Cortex of kidney (tissue), 1 donor: ENCODE measurements at places on chromosomes 7 and 10.

DNA sequence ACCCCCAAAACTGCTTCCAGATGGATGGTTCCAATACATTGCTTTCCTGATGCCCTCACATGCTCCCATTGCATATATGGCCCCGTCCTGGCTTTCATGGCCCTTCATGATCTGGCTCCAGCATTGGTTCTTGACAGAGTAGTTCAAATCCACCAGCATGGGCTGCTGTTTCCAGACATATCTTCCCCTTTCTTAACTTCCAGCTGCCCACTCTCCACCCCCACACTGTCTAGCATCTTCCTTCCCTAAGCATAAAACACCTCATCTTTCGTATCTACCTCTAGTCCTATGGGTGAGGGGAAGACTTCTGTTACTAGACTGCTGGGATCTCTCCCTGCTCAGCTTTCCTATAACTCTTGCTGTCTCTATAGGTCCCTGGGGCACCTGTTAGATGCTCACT is 13.2 kb upstream of the GOLGA7B start:
- DNase-seq = no peak

GRCh38 chr10:58608351-58608750 is 95.7 kb downstream of the BICC1 start:
- DNase-seq = no peak

DNA sequence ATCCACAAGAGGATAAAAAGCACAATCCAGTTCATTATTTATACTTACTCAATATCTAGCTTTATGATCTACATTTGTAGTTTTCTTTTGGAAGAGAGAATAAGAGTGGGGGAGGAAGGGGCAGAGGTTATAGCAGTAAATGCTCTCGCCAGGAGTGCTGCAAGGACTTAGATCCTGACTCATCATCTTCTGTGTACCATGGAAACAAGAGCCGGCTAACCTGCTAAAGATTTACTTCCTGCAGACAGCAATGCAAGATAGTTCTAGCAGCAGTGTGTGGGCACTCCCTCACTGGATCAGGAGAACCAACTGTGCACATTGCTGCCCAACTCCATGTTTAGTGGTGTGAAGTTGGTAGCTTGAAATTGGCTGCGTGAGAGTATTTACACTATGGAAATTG is 47.7 kb upstream of the TRIL start:
- DNase-seq = no peak

- DNase-seq = no peak
These were observed 7.7 kb downstream of the CTBP2 start for GRCh38 chr10:125152450-125153368.

DNA sequence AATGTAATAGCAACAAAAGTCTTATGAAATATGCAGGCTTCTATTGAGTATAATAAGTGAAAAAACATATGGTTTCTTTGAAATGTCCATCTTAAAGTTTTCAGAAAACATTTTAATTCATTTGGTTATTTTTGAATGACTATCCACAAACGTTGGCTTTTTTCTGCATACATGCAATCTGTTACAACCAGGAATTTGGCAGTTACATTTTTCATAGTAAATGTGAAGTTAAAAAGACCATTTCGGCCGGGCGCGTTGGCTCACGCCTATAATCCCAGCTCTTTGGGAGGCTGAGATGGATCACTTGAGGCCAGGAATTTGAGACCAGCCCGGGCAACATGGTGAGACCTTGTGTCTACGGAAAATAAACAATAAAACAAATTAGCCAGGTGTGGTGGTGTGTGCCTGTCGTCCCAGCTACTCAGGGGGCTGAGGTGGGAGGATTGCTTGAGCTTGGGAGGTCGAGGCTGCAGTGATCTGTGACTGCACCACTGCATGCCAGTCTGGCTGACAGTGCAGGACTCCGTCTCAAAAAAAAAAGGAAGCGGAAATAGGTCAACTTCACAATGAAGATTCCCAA is 73.9 kb upstream of the NMT2 start:
- DNase-seq = no peak

DNA sequence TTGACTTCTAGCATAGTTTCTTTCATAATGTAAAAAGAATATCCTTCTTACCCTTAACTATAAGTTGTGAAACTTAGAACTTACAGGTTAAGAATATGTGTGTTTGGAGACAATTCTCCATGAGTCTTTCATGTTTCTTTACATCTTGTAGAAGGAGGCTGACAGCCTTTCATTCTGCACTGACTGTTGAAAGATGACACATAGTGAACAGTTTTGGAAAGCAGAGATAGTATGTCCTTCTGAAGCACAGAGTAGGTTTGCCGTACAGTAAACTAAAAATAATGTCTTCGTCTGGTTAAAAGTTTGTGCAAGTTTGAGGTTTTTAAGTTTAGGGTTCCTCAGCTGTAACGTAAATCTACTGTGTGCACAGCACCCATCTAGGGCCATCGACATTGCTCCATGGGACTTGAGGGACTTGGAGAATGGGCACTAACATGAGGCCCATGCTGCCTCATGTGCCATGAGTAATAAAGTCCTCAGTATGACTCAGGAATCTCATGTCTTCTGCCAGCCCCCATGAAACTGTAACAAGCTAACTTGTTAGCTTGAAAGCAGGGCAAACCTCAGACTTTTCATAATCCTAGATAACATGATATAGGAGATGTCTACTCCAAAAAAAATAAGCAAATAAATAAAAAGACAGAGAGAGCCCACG is 24.5 kb upstream of the ELAPOR2 start:
- DNase-seq = no peak

DNA sequence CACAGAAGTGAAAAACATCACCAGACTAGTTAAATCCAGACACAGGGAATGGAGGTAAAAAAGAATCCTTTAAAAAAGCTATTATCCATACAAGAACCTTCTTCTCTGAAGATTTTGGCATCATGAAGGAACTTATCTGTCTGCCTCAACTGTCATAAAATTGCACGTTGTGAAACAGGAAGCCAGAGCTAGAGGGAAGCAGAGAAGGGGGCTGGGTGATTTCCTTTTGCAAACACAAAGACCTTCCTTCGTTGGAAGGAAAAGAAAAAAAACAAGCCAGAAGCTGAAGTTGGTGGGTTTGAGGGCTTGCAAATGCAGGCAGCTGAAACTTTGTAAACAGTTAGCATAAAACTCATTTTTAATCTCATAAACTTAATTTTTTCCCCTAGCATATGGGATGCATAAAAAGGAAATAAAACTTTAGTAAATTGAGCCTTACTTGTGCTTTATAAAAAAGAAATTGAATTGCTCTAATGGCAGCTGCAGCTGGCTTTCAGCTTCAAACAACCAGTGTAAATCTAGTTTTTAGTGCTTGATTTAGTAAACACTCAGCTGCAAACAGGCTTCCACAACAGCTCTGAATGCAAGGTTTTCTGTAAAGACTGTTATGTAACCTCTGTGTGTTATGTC is 101.6 kb downstream of the OTUD1 start:
- no peak for DNase-seq

DNA sequence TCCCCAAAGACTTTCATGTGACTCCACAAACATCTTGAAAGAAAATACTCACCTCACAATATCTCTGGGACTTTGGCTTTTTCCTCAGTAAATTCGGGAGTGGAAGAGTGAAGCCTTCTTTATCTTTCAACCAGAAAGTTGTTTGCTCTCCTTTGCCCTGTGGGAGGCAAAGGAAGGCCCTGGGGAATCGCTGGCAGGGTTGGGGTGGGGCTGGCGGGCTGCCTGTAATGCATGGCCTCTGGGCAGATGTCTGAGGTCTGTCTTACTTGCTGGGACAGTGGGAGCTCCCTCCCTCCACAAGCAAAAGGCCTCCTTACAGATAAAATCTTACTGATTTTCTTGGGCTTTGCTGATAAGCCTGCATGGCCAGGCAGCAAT is 24.9 kb downstream of the TECTB start:
- DNase-seq = no peak

DNA sequence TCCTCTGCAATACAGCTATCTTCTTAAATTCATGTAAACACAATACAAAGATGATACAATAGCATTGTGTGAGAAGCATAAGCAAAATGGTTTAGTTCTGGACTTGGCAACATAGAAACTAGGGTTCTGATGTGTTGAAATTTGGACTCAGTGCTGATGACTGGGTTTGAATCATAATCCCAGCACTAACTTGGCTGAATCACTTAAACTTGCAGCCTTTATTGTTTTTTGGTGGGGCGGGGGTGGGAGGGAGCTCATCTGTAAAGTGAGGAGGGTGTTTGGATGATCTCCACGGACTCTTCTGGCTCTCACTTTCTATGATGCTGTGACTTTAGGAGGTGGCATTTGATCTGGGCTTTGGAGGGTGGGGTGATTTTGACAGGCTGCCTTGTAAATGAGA is 158.2 kb downstream of the WNT2 start:
- DNase-seq = no peak

DNA sequence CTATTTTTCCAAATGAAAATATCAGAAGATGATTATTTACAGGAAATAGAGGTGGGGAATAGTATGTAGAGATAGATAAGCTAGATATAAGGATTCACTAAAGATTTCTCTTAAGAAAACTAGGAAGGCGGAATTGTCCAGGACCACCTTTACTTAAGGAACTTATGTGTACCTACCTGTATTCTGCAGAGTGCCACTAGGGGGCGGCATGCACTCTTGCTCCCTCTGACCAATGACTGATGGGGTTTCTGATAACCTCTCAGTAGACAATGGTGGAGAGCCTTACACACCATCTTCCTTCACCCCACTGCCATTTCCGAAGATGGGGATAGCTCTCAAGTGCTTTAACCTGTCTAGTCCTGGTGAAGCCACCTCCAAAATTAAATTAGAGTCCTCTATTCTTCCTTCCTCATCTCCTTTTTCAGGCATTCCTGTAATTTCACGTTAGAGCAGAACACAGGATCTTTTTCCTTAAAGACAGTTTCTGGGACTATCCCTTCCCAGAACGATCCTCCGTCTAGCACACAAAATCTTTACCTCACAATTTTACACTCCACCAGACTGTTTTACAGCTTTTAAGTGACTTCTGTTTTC is 453.1 kb downstream of the SORCS1 start:
- no peak for DNase-seq

DNA sequence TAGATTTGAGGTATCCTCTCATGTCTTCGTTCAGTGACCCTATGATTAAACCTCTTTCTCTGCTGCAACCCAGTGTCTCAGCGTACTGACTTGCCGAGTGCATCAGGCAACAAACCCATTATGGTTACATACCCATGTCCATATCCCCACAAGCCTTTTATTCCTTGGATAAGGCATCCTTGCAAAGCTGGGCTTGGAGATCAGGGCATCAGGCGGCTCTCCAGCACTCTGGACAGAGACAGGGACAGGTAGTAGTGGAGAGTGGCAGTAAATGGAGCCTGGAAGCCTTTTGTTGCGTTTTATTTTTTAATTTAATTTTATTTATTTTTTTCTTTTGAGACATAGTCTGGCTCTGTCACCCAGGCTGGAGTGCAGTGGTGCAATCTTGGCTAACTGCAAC is 32.0 kb upstream of the NPFFR1 start:
- no peak for DNase-seq

DNA sequence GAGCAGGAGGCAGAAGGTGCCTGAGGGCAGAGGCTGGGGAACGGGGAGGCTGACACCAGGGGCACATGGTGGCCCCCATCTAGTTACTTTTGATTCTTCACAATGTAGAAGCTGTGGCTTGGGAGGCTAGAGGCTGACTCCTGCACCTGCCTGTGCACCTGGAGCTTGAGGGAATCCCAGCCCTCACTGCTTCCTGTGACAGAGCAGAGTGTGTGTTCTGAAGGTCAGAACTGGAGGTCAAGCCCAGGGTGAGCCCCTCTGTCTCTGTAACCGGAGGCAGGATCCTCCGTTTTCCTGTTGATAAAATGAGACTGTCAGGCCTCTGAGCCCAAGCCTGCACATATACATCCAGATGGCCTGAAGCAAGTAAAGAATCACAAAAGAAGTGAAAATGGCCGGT is 124.8 kb downstream of the ACTR3B start:
- DNase-seq = no peak

- DNase-seq = no peak
These were observed 443.5 kb upstream of the ETV1 start for GRCh38 chr7:14432924-14433323.

DNA sequence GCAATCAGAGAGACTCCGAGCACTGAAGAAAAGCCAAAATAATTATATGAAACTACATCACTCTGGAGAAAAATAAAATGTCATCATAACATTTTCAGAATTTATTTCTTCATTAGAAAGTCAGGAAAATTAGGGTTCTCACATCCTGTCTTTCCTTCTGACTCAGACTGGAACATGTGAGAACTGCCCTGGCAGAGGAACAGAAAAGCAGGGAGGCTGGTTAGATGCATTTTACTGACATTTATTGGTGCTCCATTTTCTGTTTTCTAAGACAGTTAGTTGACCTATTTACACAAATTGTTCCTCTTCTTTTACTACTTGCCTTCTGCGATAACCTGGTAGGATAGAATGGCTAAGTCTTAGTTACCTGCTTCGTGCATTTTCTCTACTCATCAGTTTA is 58.6 kb upstream of the ANK3 start:
- no peak for DNase-seq

- no peak for DNase-seq
These were observed 84.5 kb downstream of the SRPK2 start for GRCh38 chr7:105304040-105304895.

GRCh38 chr10:43688348-43688892 is 39.7 kb upstream of the ZNF32 start:
- DNase-seq = no peak

DNA sequence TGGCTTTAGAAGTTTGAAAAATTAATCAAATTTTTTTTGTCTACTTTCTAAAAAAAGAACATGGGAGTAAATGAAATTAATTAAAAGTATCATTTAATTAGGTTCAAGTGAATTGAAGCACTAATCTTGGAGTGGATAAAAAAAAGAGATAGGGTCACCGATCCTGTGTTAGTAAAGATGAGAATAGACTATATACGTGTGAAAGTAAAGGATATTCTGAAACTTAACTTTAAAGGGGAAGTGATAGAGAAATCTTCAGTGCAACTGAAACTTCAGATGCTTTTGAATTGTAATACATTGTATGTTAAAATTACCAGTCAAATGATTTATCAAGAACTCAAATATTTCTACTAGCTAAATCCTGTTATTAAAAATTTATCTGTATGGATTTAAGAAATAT is 4.8 kb downstream of the NHLRC2 start:
- DNase-seq = no peak

DNA sequence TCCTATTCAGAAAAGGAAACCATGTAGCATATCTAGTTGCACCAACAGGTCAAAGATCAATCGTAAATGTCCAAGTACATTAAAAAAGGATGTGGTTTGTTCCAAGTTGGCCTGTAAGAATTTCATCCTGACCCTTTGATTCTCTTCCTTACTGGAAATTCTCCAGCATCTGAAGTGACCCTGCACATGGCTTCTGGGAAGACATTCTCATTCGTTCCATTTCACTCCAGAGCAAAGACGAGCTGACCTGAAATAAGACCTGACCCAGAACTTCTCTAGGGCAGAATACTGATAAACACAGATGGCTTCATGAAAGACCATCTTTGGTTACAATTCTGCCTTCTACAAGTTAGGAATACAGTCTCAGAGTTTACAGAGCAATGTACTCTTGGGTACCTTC is 39.8 kb downstream of the ASB4 start:
- DNase-seq = no peak

GRCh38 chr7:33183504-33183903 is 54.1 kb downstream of the BBS9 start:
- DNase-seq = no peak
